HAP-1 (cell line): ENCODE measurements at places on chromosomes 4 and X.

GRCh38 chr4:174521800-174522182, 497 bp downstream of the HPGD start:
- DNase-seq = no peak

GRCh38 chr4:146288193-146288592, 73.9 kb downstream of the REELD1 start:
- no peak for DNase-seq

DNA sequence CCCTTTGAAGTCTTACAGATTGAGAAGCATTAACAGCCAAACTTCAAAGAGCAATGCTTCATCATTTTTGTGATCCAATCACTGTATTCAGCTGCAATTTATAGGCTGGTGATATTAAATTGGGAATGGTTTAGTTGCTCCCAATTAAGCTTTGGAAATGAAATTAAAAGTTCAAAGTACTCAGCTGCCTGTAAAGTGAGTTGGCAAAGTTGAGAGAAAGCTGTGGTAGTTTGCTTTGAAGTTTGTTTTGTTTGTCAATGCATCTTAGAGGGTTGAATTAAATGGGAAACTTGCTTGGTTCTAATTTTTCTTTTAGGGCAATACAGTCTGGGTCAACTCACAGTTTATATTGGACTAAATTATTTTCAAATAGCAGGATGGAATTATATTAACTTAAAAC, 238.4 kb upstream of the CTSO start:
- DNase-seq = no peak

DNA sequence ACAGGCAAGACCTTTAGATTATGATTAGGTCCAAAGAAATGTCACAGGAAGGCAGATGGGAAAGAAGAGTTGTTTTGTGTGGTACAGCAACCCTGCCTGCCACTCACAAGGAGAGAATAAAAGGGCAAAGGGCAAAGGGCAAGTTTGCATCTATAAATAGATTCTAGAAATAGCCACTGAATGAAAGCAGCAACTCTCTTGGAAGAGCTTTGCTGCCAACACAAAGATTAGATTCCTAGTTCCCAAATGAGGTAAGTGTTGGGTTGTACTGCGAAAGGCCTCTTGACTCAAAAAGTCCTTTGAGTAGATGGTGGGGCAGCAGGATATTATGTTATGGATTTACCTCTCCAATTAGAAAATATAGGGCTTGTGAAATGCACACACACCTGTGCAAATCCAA, 61.2 kb downstream of the MOSPD2 start:
- no peak for DNase-seq

- no peak for DNase-seq
Observed at GRCh38 chr4:99467887-99468286, 32.7 kb upstream of the ADH7 start.

GRCh38 chrX:17818726-17819125, 42.4 kb downstream of the RAI2 start:
- no peak for DNase-seq

GRCh38 chrX:78321809-78322208, 5.6 kb downstream of the CYSLTR1 start:
- DNase-seq = no peak

- DNase-seq = no peak
Observed at GRCh38 chrX:133606990-133607389, 191.7 kb upstream of the GPC4 start.

DNA sequence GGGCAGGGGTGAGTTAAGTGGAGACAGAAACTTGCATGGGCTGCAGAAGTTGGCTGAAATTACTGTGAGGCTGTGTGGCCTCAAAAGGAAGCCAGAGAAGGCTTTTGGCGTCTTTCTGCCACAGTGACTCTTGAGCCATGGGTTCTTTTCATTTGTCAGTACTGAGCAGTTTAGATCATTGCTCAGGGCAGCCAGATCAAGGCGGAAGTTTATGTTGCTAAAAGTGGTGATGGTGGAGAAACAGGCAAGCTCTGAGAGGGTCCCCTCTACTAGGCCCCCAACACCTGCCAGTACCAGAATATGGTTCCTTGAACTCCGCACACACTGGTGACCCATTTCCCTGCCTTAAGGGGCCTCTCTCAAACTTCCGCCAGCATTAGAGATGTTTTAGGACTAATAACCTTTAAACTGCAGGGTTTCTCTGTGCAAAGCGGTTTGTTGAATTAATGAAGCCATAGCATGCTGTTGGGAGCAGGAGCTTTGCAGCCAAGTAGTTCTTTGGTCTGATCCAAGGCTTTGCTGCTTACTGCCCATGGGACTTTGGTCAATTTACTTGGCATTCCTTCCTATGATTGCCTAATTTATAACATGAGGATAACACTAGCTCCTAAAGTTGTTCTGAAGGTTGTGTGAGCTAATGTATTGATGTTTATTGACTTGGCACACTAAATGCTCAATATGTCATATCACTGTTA, 34.5 kb downstream of the RNF175 start:
- no peak for DNase-seq

GRCh38 chr4:181301735-181302710, 941.2 kb upstream of the TENM3 start:
- peak; percentile 64 for DNase-seq

- no peak for DNase-seq
Observed at GRCh38 chr4:72313121-72313520, 255.9 kb downstream of the ADAMTS3 start.

DNA sequence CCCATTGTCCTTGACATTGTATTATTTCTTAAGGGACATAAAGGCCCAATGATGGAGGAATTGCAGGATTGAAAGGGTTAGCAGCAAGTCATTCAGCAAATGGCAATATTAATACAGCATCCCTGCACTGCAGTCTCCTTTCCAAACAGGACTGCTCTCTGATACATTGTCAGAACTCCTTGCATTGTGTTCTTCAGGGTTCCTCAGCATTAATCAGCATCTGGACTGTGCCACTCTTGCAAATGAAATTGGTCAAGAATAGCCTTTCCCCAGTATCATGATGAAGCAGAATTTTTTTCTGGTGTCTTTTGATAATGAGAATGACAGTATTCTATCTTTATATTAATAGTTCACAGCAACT, 272.6 kb upstream of the HAND2 start:
- DNase-seq = no peak

GRCh38 chrX:44428989-44429627, 85.6 kb upstream of the EFHC2 start:
- DNase-seq = no peak

GRCh38 chr4:65893957-65894755, 223.9 kb upstream of the EPHA5 start:
- DNase-seq = peak; percentile 15

DNA sequence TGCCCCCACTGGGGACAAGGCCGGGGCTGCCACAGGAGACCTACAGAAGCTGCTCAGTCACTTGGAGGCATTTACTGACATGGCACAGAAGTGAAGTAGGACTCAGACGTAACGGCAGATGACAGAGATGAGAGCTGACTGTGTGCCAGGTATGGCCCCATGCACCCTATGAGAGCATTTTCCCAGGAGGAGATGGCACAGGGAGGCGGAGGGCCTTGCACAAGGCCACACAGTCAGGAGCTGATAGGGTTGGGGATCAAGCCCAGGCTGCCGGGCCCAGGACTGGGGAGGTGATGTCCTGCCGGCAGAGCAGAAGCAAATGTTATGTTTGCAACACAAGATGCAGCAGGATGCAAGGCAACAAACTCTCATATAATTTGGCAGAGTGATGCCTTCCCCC, 34.1 kb downstream of the NAT8L start:
- no peak for DNase-seq

- peak; percentile 46 for DNase-seq
Observed at GRCh38 chr4:112766422-112766821, 129.5 kb downstream of the LARP7 start.

DNA sequence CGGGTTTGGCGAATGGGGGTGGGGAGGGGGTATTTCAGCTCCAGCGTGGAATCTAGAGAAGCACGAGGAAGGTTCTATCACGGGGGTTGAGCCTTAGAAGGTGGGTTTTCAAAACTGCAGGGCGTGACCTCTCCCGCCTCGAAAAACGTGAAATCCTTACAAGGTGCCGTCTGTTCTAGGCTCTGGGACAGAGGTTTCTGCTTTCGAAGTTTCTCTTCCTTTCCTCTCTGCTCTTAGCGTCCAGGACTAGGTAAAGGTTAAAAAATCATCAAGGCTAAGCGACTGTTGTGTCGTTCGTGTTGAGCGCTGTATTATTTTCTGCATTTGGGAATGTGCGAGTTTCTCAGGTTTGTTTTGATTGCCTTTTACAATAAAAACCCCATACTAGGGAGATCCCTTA, 1.1 kb downstream of the FHL1 start:
- no peak for DNase-seq

DNA sequence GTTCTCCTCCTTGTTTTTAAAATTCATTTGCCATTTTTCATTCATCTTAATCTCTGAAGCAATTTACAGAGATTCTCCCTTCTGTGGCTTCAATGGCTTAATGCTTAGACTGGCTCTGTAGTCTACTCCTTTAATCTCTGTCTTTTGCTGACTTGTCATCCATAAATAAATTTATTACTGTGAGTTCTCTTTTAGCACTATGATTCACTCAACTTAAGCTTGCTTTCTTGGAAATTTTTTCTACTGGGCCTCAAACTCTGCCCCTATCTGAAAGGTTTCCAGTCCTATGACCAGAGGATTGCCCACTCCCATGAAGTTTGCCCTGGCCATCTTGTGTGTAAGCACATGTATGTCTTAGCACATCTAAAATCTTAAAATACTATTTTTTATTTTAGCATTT, 251.1 kb downstream of the DCLK2 start:
- DNase-seq = no peak

DNA sequence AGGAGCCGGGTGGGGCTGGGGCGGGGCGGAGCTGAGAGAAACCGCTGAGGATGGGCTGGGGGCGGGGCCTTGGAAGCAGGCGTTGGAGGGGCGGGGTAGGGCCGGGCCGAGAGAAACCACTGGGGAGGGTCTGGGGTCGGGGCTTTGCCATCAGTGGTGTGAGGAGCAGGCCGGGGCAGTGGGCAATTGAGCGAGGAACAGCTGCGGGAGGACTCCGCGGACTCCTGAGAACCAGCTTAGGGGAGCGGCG, 1.3 kb upstream of the EOLA2 start:
- DNase-seq = no peak

DNA sequence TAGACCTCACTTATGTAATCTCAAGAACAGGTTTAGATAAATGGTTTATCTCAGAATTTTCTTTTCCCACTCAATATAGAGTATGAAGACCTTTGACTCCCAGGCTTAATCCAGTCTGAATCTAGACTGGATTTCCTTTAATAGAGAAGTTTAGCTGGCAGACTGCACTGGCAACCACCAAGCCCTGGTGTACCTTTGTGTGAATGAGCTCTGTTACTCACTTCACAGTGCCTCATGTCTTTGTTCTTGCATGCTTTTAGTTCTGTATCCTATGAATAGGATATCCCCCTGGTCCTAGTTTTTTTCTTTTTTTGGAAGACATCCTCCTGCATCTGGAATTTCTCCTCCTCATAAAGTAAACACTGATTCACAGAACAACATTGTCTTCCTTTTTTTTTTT, 53.2 kb upstream of the MCUB start:
- DNase-seq = no peak

DNA sequence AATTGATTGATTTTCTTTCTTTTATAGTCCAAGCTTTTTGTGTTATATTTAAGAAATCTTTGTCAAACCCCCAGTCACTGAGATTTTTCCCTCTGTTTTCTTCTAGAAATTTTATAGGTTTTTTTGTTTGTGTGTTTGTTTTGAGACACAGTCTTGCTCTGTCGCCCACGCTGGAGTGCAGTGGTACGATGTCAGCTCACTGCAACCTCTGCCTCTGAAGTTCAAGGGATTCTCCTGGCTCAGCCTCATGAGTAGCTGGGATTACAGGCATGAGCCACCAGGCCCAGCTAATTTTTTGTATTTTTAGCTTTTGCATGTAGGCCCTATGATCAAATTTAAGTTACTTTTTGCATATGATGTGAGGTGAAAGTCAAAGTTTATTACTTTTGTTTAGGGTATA, 20.9 kb upstream of the FBXW7 start:
- DNase-seq = no peak

GRCh38 chr4:13992975-13993520, 365.5 kb upstream of the BOD1L1 start:
- DNase-seq = no peak

DNA sequence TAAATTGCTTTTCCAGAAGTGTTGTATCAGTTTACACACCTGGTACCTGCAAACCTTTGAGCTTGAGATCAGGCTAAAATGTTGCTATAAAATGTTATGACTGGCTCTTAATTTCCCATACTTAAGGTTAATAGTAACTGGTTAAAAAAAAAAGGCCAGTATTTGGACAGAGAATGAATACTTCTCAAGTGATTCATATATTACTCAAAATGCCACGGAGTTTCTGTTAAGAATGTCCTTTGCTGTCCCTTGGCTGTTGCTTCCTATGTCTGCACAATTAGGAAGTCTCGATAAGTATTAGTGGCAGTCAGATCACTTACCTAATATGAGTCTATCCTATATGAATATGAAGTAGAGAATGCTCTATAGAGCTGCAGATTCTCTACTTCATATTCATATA, 232.2 kb upstream of the IGFBP7 start:
- no peak for DNase-seq

DNA sequence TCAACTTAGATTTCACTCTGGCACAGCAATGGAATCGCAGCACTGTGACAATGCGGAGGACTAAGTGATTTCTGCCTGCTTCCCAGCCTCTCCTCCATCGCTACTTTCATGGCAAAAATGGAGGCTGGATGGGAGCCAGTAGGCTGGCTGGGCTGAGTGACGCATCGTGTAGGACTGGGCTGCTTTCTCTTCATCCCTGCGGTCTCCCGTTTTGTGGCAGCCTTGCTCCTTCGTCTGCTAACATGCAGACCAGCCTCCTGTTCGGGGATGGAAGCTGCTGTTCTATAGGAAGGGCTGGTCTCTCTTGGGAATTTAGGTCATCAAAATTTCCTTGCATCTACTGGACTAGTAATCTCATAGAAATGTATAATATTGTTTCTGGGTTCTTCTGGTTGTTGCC, 15.8 kb upstream of the RGS12 start:
- no peak for DNase-seq

- DNase-seq = no peak
Observed at GRCh38 chrX:70527610-70528345, 83.1 kb downstream of the DLG3 start.

- peak; percentile 63 for DNase-seq
Observed at GRCh38 chr4:87093443-87094123, 126.8 kb downstream of the KLHL8 start.

GRCh38 chr4:2289311-2289954, 27.5 kb upstream of the MXD4 start:
- DNase-seq = no peak

GRCh38 chr4:140233791-140234696, 80.1 kb upstream of the MAML3 start:
- no peak for DNase-seq

- no peak for DNase-seq
Observed at GRCh38 chrX:9940421-9940820, 26.7 kb upstream of the CLDN34 start.
